Cardiac atrium fibroblast (primary cell): ENCODE measurements at places on chromosomes 2 and 18. TPM values are rescaled to one million over a fixed set of nuclear protein-coding genes. Genes with fewer than 3 reads are reported as not detected.

SRD5A2 gene
- total RNA-seq = not detected in 2 replicates

VSNL1 gene
- total RNA-seq = 0.16 TPM in 1 of 2 replicates, not detected in the other

APCDD1 gene
- 9.2 and 26.7 TPM in 2 replicates for total RNA-seq

CFAP65 gene
- total RNA-seq = not detected in 2 replicates

ASB18 gene
- total RNA-seq = not detected in 2 replicates

PRKAG3 gene
- total RNA-seq = not detected in 2 replicates
